ENCODE measurements at places on chromosomes 5 and 9. TPM values are rescaled to one million over a fixed set of nuclear protein-coding genes. Genes with fewer than 3 reads are reported as not detected.
A peak's percentile ranks its signal among the peaks of the same experiment; 100 is the strongest.

GRCh38 chr5:74833537-74834266 lies 32.5 kb downstream of the FAM169A start:
- no peak for DNase-seq

- no peak for DNase-seq
These were observed 15.5 kb downstream of the ADAMTS16 start for GRCh38 chr5:5155617-5156016.

DNA sequence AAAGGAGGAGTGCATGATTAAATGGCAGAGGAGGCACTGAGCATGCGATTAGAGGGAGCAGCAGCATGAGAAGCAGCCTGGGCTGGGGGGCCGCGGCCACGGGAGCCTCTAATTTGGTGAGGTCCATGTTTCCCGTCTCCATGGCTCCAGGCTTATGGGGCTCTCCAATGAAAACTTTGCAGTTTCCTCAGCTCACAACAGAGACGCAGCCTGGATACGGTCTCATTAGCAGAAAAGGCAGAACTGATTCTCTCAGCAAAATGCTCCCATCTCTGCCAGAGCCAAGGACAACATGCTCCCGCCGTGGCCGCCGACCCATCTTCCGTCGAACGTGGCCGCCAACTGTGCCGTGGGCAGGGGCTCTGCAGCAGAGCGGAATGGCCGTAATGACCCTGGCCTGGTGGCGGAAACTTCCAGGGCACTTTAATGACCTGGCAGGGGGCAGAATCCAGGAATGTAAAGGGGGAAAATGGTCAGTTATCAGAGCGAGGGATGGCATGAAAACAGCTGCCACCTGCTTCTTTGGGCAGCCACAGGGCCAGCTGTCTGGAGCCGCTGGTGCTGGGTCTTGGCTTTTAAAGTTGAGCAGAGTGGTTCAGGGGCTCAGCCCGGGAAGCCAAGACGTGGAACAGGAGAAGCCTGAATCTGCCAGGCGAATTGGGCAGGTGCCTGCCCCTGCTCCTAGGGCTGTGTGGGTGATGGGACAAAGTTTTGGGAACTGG lies 76.5 kb downstream of the COL5A1 start:
- DNase-seq = no peak

GRCh38 chr5:151647320-151647861 lies 39.3 kb downstream of the SPARC start:
- peak; percentile 74 for DNase-seq

- DNase-seq = no peak
These were observed 105.4 kb upstream of the ATP10B start for GRCh38 chr5:160957312-160957861.

DNA sequence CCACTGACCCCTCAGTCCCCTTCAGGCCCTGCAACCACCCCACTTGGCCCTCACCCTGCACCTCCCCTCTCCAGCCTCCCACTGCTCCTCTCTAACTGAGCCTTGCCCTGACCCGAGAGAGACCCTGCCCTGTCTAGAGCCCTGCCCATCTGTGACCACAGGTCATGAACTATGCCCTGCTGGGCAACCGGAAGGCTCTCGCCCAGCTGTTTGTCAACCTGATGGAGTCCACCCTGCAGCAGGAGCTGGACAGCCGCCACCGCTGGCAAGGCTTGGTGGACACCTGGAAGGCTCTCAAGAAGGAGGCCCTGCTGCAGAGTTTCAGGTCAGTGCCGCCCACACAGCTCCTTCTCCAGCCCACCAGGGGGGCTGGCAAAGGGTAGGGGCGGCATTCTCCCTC lies 9.4 kb downstream of the CCDC180 start:
- no peak for DNase-seq

GRCh38 chr5:157387683-157388093 lies 72.3 kb upstream of the NIPAL4 start:
- peak; percentile 52 for DNase-seq

DNA sequence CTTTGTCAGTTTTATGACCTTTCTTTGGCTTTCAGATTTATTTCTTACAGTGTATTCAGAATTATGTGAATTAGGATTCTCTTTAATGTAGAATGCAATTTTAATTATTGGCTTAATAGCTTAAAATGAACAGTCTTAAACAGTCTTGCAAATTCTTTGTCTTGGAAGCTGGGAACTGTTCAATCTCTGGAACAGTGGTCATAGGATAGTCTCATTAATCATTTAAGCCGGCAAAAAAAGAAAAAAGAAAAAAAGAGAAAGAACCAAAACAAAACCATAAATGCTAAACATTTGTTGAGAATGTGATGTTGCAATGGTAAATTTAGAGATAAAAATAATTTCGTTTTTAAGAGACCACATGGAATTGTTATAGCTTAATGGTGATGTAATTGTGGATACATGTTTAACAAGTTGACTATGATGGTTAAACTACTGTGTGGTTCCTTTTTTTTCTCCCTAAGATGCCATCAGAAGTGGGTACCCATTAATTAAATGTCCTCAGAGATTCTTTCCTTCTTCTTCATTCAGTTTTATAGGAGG lies 61.6 kb downstream of the NNT start:
- DNase-seq = no peak

HEMGN gene
- not detected for total RNA-seq

IFNK gene
- total RNA-seq = 72.0 TPM

SH3RF2 gene
- total RNA-seq = 37.1 TPM

DND1 gene
- 0.35 TPM for total RNA-seq

DNA sequence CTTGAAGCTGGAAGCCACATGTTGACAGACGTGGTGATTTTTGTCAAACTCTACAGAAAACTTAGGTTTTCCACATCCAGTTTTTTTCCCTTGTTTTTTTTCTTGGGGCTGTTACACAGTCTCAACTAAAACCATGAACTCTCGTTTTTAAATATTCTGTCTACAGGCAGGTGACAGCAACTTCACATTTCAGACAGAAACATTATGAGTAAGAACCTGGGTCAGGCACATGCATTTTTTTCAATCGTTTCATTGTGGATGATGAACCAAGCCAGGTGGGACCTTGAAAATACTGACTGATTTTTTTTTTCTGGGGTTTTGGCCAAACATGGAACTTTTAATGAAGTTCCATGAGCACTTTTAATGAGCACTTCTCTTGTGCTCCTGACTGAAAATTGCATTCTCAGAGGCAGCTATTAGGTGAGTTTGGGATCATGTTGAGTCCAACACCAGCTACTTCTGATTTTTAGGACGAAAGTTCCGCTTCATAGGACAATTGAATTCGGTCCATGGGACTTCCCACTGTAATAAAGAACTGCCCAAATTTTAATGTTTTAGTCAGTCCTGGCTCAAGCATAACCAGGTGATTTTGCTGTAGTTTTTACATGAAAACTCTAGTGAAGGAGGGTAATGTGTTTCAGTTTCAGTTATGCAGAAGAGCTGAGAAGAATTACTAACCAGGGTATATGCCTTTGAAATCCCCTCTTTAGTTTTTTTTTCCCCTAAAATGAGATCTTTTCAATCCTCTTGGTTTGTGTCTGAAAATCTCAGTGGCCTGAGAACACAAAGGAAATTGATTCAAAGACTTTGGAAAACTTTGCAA lies 93.2 kb upstream of the ADAMTS16 start:
- DNase-seq = no peak

GRCh38 chr5:177304392-177305119 lies 957 bp downstream of the PRELID1 start:
- DNase-seq = no peak

PCDHGB6 gene
- total RNA-seq = 0.14 TPM

DNA sequence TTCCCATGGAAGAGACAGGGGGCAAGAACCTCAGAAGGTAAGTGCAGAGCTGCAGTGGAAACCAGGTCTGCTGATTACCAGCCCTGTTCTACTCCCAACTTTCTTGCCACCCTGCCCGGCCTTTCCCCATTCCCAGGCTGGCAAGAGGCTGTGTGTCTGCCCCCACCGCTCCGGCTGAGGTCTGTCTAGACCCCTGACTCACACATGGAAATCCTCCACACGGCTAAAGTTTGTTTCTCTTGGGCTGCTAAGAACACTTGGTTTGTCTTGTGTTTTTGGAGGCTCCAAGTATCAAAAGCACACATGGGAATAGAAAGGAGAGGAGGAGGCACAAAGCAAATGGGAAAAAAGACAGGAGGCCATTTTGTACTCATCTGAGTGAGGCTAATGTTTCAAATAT lies 168.3 kb downstream of the GABBR2 start:
- DNase-seq = no peak

GRCh38 chr9:93079371-93079770 lies 16.6 kb upstream of the CARD19 start:
- DNase-seq = no peak

DNA sequence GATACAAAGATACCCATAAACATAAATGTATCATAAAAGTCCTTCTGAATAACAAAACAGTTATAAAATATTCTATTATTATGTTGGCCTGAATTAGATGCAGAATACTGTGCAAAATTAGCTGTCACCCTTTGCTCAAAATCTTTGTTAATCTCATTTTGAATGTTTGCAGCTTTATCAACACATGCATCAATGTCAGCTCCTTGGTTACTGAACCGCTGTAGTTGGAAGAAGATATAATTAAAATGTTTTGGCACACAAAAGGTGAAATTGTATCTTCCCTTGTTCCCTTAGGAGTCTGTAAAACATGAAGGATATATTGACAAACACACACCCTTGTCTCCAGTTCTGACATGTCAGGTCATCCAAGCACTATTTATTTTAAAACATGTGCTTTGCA lies 146.3 kb upstream of the POU5F2 start:
- DNase-seq = no peak

DNA sequence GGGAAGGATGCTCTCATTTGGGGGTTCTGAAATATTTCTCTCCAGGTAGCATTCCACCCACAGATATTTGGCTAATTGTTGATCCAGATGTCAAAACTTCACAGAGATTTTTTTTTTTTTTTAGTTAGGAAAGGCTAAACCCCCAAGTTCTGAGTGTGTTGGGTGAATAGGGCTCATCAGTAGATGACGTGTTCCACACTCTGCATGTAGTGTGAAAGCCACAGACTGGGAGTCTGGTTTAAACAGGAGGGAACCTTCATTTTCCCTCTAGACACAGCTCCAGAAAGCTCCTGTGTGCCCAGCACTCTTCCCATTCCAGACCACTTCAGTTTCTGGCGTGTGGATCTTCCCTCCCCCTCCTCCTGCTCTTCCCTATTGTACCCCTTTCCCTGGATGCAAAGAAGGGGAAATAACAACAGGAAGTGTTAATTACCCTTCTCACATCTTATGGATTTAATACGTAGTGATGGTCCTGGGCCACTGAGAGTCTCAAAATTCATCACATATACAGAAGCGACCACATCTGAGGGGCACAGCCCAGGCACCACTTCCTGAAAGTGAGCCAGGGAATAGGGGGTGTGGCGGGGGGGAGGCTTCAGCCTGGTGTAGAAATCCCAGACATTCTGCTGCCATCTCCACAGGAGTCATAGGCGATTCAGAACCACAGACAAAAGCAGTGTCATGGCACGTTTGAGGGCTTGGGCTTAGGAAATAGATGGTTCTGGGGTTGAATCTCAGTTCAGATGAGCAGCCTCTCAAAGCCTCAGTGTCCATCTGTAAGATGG lies 65.1 kb downstream of the DAP start:
- no peak for DNase-seq

GRCh38 chr5:152456815-152457443 lies 51.9 kb upstream of the NMUR2 start:
- DNase-seq = no peak

DNA sequence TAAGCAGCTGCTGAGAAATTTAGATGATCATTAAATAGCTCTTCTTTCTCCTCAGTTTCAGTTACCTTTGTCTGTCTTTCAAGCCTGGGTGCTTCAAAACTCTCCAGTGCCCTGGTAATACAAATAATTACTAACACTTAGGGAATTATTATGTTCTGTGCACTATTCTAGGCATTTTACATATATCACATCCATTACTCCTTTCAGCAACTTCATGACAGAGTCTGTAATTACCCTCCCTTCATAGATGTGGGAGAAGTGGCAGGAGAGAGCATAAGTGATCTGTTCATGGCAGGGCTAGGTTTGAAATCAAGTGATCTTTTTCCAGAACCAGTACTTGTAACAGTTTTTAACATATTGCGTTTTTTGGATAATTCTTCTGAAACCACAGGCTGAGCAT lies 32.0 kb downstream of the MAN2A1 start:
- no peak for DNase-seq

DNA sequence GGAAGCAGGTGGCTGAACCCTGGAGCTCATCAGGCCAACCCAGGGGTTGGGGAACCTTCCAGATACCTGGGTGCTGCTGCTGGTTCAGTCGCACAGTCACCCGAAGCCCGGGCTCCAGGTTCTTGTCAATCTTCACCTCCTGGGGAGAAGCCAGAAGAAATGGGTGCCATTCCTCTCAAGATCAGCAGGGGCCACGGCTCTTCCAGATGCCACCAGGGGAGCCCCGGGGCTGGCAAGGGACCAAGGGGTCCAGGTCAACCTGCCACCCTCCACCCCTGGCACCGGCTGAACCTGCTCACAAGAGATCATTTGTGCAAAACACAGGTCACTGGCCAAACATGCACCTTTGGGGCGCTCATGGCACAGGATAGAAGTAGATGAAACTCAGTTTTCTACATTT lies 4.7 kb downstream of the SPOUT1 start:
- DNase-seq = no peak

DNA sequence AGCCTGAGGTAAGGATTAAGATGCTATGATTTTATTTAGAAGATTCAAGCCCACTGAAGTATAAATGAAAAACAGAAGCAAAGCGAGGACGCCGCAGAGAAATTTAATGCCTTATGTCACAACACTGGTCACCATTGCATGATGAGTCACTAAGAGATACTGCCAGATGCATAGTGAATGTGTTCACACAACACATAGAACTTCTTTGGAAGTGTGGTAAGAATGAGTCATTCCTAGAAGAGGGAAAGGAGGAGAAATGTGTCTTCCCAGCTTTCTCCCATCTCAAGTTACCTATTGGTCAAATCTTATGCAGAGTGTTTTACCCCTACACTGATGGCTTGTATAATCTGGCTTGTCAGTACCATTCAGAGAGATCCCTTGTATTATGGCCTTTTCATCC lies 465.3 kb upstream of the ARRDC3 start:
- DNase-seq = peak; percentile 61

- no peak for DNase-seq
These were observed 182.9 kb upstream of the RFX3 start for GRCh38 chr9:3708751-3709150.

- DNase-seq = no peak
These were observed 50.2 kb upstream of the STARD4 start for GRCh38 chr5:111562561-111562960.

SLC45A2 gene
- total RNA-seq = not detected

DNA sequence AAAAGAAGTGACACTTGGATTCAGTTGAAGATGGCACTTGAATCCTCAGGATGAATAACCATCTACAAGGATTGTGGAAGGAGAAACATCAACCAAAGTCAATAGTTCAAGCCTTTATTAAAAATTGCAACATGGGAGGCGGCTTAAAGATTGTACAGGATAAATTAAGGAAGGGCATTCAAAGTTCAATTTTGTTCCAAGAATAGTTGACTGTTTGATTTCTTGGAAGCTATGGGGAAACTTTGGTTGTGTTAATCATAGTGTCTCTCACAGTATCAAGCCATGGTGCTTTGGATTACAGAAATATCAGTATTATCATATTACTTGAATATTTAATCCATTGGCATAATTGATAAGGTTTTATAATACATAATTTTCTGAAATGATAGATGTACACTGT lies 1844.3 kb downstream of the MAT2B start:
- no peak for DNase-seq

GRCh38 chr5:116939641-116940040 lies 365.0 kb upstream of the SEMA6A start:
- DNase-seq = no peak

- no peak for DNase-seq
These were observed 61.1 kb downstream of the SPATA31C2 start for GRCh38 chr9:88077071-88077617.

FAM151B gene
- total RNA-seq = 1.3 TPM

GRCh38 chr9:117121316-117121715 lies 293.5 kb downstream of the ASTN2 start:
- no peak for DNase-seq

GRCh38 chr9:16485160-16485559 lies 385.3 kb downstream of the BNC2 start:
- no peak for DNase-seq

PLCXD3 gene
- total RNA-seq = not detected

All from foreskin keratinocyte (primary cell).